ENCODE measurements at places on chromosomes 2 and 18.

DNA sequence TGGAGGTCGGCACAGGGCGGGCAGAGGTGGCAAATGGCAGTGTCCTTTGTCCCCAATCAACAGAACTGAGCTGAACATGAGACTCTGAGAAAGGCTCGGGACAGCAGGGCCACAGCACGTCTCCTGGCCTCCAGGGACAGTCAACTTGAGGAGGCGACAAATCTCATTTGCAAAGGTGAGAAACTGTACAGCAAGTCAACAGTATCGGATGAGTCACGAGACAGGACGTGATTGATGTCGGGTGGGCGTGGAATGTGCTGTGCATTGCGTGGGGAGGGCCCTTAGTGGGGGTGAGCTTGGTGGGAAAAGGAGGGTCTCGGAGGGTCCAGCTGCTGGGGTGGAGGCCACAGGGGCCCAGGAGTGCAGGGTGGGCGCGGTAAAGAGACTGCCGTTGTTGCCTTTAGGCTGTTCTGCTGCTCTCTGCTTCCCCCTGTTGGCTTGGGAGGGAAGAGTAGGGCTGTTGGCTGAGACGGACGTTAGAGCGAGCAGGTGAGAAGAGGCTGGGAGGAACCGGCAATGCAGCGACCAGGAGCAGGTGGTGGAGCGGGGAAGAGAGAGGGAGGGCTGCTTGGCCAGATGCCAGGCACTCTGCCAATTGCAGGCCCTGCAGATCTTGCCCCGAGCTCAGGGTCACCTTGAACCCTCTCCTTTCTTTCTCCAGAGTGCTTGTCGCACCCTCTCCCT lies 164.3 kb downstream of the BCL2 start:
- peak; percentile 73 for DNase-seq

GRCh38 chr18:56977309-56977708 lies 169.6 kb upstream of the BOD1L2 start:
- DNase-seq = no peak

DNA sequence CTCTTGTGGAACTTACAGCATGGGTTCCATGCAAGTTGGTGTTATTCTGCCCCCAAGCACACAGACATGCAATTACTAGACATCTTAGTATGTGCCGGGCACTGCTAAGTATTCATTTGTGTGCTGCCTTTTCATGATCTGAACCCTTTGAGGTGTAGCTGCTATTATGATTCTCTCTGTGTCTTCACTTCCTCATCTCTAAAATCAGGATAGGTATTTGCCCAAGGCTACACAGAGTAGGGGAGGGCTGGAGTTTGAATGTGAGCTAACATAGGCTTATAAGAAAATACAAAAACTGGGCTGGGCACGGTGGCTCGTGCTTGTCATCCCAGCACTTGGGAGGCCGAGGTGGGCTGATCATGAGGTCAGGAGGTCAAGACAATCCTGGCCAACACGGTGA lies 27.2 kb downstream of the FASTKD2 start:
- no peak for DNase-seq

DNA sequence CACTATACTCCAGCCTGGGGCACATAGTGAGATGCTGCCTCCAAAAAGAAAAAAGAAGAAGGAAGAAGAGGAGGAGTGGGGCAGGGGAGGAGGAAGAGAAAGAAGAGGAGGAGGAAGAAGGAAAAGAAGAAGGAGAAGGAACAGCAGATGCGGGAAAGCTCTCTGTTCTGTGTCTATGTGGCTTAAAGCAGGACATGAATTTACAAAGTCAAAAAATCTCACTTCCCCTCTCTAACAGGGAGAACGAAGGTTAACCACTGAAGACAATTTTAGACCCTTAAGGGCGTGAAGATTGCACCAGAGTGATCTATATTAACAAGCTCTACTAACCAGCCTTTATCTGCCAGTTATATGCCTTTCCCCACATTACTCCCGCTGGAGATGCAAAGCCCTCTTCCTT lies 258.9 kb downstream of the METTL4 start:
- no peak for DNase-seq

DNA sequence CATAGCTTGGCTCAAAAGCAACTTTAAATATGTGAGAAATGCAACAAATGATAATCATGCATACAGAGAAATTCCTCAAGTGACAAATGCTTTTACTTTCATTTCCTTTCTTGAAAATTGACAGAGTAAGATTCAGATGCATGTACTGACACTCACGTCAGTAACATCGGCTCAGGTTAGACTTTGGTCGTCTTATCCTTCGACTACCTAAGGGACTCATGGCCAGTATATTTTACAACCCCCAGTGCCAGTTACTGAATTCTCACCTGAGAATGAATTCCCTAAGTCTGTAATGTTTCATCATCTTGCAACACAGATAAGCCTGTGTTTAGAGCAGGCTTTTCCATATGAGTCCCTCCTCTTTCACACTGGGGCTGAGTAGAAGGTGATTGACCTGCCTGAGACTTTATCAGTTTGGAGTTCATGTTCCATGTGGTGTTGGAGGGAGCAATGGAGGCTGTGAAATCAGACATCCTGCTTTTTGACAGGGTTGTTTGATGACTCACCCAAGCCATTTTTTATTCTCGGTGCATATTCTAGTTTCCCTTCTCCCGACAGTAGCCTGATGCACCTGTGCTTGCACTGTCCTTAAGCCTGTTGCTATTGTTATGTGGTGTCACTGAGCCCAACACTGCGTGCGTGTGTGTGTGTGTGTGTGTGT lies 30.5 kb upstream of the ATP8B1 start:
- no peak for DNase-seq

DNA sequence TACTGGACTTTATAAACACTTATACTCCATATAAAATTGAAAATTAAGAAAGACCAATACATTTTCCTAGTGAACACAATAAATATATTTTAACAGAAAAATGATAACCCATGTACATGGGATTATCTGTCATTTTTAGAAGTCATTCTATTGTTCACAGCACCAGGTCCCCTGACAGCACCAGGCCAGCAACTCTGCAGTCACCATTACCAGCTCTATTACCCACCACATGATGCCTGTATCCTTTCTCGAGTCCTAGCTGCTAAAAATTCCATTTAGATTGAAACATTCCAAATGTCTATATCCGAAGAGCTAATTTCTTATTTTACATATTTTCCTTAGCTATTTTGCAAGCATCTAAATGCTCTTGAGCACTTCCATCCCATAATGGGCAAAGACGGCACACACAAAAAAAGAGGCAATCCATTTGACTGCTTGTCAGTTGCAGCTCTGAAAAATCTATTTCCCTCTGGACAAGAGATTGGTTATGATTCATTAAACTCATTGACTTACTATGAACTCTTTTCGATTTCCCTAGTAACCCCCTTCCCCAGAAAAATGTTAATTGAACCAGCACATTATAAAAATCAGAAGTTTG lies 336.9 kb downstream of the RIT2 start:
- DNase-seq = no peak

DNA sequence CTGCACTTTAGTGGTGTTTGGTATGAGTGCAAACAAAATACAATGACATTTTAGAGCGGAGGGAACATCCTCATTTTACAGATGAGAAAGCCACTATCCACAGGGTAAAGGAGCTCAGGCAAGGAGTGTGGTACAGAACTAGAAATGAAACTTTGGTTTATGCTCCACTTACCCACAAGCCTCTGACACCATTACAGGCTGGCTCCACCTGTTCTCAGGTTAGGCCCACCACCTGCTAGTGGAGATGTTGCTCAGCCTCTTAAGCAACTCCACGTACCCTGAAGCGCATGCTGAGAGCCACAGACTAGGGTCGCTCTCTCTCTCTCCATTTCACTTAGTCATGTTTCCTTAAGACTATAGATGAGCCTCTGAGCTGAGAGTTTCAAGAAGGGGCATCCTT lies 130.0 kb downstream of the MBD2 start:
- DNase-seq = no peak

DNA sequence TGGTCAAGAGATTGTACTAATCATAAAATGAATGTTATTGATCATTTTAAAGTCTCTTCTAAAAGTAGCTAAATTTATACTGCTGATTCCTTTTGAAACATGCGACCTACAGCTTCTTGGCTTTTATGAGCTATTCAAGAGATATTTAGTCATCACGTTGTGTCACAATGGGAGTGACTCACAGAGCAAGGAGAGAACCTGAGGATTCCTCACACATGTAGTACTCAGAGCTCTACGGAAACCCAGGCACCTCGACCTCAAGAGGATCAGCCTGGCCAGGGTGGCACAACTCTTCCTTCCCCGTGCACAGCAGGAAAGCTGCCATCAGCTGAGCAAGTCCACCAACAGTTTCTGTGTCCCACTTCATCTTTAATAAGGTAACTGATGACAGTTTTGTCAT lies at the start of gene DHRS9:
Gene DHRS9 (plus strand): TSS at position 223 of the 400 bp plus-strand sequence. CDS start 12,019 bp downstream, outside the sequence.
- no peak for DNase-seq

- no peak for DNase-seq
These were observed 195.9 kb upstream of the CYRIA start for GRCh38 chr2:16861530-16861929.

- DNase-seq = no peak
These were observed 934.8 kb upstream of the DDX18 start for GRCh38 chr2:116879650-116880160.
